ENCODE measurements at places on chromosomes 11 and 22.
A peak's percentile ranks its signal among the peaks of the same experiment; 100 is the strongest.

GRCh38 chr11:12356944-12357655 lies 20.3 kb upstream of the PARVA start:
- DNase-seq = peak; percentile 59

DNA sequence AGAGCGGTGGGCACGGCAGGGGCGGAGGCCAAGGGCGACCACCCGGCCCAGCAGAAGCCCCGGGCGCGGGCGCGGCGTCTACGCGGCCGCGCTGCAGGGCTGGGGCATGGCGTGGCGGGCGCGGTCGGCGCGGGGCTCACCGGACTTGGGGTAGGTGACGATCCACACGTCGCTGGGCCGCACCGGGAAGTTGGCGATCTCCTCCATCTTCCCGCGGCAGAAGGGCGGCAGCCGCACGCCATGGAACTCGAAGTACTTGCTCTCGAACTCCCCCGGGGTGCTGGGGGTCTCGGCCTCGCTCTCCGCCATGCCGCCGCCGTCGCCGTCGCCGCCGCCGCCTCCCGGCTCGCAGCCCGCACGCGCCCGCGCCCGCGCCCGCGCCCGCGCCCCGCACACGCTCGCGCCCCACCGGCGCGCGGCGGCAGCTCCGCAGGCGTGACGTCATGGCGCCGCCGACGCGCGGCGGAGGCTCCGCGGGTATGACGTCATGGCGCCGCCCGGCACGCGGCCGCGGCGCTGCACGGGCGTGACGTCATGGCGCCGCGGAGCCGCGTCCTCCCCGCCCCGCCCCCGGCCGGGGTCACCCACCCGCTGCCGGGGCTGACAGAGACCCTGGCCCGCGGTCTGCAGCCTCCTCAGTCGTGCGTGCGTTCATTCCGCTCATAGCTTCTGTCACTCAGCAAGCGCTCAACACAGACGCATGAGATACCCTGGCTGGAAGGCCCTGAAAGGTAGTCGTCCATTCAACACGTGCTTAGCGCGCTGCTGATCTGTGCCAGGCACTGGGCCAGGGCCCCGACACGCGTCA lies at the start of gene SULT4A1:
TSS of gene SULT4A1 (minus strand) at position 440 of the 808 bp plus-strand sequence. CDS start at position 309, 131 bp downstream.
- peak; percentile 52 for DNase-seq

DNA sequence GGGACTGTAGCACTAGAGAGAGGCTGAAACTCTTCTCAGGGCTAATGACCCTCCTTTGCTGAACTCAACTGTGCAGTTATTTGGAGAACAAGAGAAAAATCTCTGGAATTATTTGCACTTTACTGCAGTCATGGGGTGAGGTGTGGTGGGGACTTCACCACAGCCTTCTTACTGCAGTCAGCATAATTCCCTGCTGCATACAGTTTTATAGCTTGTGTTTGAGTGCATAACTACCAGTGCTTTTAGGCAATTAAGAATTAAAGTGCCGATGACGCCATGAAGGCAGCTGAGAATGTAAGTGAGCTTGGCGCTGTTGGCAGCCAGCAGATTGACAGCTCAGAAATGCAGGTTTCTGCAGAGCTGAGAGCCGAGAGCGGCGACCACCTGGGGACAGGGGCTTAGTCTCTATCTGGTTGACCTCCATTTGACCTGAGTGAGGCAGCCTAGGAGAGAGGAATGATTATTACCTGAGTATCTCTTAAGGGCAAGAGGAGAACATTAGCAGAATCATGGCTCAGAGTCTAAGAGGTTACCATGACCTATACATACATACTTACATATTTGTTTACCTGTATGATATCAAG lies 830.0 kb downstream of the NTM start:
- peak; percentile 11 for DNase-seq

- DNase-seq = no peak
Observed at GRCh38 chr11:115080923-115081680, 402.8 kb downstream of the NXPE2 start.

GRCh38 chr22:48782811-48783511 lies 1044.7 kb downstream of the BRD1 start:
- DNase-seq = peak; percentile 72

- no peak for DNase-seq
Observed at GRCh38 chr22:50070366-50070765, 12.3 kb upstream of the TTLL8 start.

GRCh38 chr11:65857500-65857852 lies 504 bp downstream of the CFL1 start:
- DNase-seq = no peak

GRCh38 chr11:11250470-11250869 lies 102.6 kb downstream of the CSNK2A3 start:
- no peak for DNase-seq

- no peak for DNase-seq
Observed at GRCh38 chr11:131767421-131767820, 397.0 kb downstream of the NTM start.

- no peak for DNase-seq
Observed at GRCh38 chr22:41779929-41780505, 20.5 kb upstream of the CCDC134 start.
